ENCODE measurements at places on chromosomes 5 and 9.

GRCh38 chr9:119726035-119726434, 356.8 kb upstream of the BRINP1 start:
- DNase-seq, result no peak

- DNase-seq, result peak; percentile 66
Observed at GRCh38 chr5:178234750-178235587, 2.4 kb upstream of the PHYKPL start.

GRCh38 chr9:128166169-128166568, 6.1 kb downstream of the BBLN start:
- no peak for DNase-seq

DNA sequence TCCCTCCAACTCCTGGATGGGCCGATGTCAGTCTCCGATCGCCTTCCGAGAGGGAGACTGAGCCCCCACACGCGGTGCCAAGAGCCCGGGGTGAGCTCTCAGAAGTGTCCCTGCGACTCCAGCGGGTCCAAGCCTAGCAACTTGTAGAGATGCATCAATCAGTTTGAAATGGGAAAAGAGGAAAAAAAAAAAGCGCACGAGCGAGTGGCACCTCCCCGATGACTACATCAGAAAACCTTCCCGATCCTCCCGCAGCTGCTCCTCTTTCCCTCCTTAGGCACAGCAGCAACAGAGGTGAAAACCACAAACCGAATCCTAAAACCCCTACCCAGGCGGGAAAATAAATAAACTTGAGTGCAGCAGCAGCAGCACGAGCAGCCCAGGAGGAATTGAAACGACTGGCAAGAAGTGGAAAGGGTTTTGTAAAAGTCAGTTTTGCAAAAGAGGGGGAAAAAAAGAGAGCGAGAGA, 1.0 kb upstream of the EFNA5 start:
- DNase-seq, result peak; percentile 70
